ENCODE measurements at places on chromosomes 1 and 21.

- no peak for DNase-seq
Observed at GRCh38 chr21:41975391-41976272, 21.8 kb upstream of the C2CD2 start.

DNA sequence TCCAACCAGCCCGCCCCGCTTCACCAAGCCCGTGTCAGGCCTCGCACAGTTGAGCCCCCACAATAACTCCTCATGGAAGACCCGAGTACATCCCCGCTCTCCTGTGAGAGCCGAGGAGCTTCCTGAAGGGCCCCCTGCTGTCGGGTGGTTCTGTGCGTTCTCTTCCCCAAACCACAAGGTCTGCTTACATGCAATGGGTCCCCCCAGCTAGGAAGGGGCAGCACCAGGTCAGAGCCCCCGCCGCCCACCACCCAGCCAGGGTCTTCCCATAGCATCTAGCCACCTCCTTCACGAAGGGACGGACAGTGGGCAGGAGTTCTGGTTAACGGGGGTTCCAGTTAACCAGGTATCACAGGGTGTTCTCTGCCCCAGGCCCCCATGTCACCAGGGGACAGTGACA is 51.5 kb downstream of the GLIS1 start:
- DNase-seq: no peak

- DNase-seq: no peak
Observed at GRCh38 chr1:202656951-202657646, 53.2 kb downstream of the SYT2 start.

- DNase-seq: no peak
Observed at GRCh38 chr1:31306278-31306677, 9.4 kb downstream of the ZCCHC17 start.

- DNase-seq: no peak
Observed at GRCh38 chr21:19609611-19610010, 1206.0 kb upstream of the TMPRSS15 start.

DNA sequence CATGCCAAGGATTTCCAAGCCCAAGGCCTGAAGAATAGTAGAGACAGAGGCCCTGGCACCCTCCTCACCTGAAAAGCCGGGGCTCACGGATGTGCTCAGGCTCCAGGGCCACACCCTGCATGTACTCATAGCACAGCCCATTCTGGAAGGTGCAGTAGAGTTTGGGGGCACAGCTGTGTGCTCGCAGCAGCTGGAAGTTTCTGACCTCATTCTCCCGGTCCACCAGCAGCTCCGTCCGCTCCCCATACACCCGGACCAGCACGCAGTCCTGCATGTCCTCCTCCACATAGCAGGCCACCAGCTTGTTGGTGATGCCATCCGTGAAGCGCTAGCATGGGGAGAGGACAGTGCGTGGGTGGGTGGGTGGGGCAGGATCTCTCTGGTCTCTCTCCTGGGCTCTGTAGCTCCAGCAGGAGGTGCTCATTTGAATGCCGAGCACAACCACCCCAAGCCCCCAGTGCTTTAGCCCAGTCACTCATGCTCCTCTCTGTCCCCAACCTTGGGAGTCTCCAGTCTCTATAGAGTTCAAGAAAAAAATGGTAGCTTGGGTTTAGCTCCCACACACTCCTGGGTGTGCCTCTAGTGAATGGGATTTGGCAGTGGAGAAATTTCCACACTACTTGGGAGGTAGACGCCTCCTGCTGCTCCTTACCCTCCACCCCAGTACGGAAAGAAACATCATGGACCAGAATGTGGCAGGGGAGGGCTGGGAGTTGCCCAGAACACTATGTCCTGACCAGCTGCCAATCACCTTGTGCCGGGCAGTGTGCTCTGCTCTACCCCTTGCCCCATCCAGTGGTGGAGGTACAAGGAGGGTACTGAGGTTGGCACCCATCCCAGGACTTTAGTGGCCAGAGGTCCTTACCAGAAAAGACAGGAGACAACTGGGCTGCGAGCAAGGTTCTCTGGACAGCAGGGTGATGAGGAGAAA is 1.9 kb downstream of the ETNK2 start:
- DNase-seq: no peak

GRCh38 chr1:232968965-232969364 is 18.6 kb downstream of the NTPCR start:
- DNase-seq: no peak

- no peak for DNase-seq
Observed at GRCh38 chr1:158153746-158154444, 26.8 kb upstream of the CD1D start.

DNA sequence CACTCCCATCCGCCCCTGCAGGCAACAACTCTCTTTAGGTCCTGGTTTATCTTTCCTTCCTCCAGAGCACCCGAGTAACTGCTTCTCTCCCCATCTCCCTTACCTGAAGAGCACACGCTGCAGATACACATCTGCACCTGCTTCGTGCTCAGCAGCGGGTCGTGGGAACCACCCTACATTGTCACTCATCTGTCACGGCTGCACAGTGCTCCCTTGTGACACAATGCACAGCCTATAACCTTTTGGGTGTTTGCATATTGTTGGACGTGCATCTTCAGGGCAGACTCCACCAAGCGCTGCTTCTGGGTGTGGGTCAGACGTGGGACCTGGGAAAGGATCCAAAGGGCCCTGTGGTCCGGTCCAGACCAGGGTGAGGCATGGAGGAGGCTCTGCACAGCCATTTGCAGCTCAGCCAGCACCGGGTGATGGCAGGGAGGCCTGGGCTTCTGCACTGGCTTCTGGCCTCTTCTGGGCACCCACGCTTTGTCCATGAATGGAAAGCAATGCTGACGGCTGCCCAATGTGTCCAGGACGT is 42.5 kb downstream of the WDR4 start:
- no peak for DNase-seq

DNA sequence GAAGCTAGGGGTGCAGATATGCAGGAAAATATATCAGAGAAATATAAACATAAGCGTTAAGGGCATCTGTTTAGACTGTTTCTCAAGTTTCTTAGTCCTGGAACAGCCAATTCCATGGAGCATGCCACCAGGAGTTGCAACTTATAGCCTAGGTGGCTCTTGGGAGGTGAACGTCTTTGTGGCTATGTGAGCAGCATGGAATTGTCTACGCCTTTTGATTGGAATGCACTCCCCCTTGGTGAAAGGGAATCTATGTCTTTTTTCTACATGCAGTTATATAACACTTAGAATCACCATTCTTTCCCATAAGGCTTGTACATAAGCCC is 12.4 kb downstream of the RCSD1 start:
- no peak for DNase-seq

GRCh38 chr1:226310637-226311195 is 1.8 kb upstream of the LIN9 start:
- DNase-seq: no peak

DNA sequence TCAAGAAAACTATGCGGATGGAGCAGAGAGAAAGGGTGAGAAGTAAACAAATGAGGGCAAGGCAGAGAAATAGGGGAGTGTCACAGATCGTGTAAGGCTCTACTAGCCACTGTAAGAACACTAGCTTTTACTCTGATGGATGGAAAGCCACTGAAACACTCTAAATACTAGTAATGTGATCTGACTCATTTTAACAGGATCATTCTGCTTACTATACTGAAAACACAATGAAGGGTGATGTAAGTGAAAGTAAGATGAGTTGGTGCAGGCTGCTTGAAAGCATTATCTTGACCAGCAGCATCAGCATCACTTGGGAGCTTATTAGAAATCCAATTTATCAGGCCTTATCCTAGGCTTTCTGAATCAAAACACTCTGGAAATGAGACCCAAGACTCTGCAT is 32.7 kb downstream of the TUT4 start:
- no peak for DNase-seq

GRCh38 chr21:46158666-46159300 is 3.4 kb upstream of the FTCD start:
- DNase-seq: no peak

DNA sequence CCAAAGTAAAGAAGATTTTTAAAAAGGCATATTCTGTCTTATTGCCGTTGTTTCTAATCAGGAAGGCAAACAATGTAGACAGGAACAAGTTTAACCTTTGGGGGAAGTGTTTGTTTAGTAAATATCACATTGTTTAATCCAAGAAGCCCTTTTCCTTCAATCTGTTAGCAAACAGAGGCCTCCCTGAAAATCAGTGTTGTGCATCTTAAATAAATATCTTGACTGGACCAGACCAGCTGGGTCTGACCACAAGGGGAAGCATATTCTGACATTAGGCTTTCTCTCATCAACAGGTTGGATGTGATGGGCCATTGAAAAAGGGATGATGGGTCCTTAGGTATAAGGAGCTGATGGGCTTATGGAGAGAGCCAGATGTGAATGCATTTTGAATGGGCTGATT is 81.8 kb upstream of the SGIP1 start:
- no peak for DNase-seq

DNA sequence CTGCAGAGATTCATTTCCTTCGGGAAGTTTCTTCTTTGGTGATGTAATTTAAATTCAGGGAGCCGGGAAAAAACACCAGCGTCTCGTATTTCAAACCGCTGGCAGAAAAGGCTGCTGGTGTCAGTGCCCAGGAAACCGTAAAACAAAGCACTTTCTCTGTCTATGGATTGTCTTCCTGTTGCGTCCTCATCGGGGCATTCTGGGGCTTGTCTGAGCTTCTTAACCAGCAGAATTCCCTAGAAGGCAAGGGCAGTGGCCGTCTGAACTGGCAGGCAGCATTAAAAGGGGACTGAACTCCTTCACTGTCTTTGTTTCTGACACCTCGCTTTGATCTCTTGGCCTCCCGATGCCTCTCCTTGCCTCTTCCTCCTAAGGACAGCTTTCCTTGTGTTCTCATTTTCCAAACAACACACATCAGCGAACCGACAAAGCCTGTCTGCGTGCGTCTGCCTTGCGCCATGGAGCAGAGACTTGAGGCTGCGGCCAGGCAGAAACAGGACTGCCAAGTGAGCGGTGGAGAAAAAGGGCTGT is 391.6 kb upstream of the VAMP3 start:
- no peak for DNase-seq

- no peak for DNase-seq
Observed at GRCh38 chr1:179857009-179857408, 20.6 kb downstream of the TOR1AIP2 start.

All from activated naive CD4-positive, alpha-beta T cell treated with anti-CD3 and anti-CD28 coated beads, Interleukin-2, amount 50 U/mL, for 72 hours (primary cell).